GM12864 (cell line): ENCODE measurements at places on chromosomes 12 and 14.

- no peak for DNase-seq
Observed at GRCh38 chr12:21444193-21445146, 7.0 kb downstream of the PYROXD1 start.

GRCh38 chr14:90643982-90644670 lies 172.1 kb downstream of the TTC7B start:
- DNase-seq: no peak

- no peak for DNase-seq
Observed at GRCh38 chr12:85951823-85952222, 77.7 kb downstream of the NTS start.

DNA sequence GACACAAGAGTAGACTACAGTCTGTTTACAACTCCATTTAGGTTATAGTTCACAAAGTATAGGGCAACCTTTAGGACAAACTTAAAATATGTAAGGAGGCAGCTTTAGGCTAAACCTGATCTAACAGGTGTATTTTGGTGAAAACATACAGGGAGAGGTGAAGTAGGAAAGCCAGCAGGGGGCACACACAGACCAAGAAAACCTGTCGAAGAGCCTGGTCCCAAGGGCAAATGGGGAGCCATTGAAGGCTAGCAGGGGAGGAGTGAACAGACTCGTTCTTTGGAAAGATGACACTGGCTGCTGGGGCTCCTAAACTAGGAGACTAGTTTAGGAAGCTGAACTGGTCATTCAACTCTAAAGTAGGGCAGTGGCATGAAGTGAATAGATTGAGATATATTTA lies 138.8 kb upstream of the WSCD2 start:
- DNase-seq: peak; percentile 12
